ENCODE measurements at places on chromosomes 4 and X.

GRCh38 chr4:181569553-181569952, 673.6 kb upstream of the TENM3 start:
- no peak for DNase-seq

DNA sequence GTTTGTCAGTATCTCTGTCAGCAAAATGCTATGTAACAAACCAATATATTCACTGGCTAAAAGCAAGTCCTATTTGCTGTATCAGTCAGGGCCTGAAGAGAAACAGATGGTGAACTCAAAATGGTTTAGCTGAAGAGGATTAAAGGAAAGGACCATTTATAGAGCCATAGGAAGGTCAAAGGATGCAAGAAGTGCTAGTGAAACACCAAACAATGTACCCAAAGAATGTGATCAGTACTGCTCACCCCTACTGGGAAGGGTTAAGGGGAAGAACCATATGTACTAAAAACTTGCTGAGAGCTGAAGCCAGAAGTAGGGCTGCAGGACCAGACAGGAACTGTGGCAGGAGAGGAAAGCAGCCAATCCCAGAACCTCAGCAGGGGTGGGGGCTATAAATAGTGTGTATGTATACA, 479.3 kb downstream of the INPP4B start:
- no peak for DNase-seq

DNA sequence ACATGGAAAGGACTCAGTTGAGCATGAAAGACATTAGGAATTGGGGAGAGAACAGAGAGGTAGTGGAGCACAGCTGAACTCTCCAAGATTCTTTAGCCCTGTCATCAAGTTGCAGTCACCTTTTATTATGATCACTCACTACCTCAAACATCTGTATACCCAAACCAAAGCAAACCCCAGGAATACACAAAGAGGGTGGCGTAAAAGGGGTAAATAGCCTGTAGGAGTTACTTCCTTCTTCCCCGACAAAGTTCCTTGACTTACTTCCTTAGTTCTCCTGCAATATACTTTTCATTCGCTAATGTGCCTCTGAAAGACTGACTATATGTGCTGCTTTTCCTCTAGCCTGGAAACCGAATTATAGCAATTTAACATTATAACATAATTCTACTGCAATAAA, 159.9 kb downstream of the SPRY1 start:
- DNase-seq: no peak

GRCh38 chr4:65670331-65671031, at the start of gene EPHA5:
Gene EPHA5, minus strand, starts transcription at chr4:65670489. Its CDS starts 747 bp downstream, at chr4:65669742.
- DNase-seq: no peak

- no peak for DNase-seq
Observed at GRCh38 chr4:102501447-102501696, 213 bp downstream of the NFKB1 start.

DNA sequence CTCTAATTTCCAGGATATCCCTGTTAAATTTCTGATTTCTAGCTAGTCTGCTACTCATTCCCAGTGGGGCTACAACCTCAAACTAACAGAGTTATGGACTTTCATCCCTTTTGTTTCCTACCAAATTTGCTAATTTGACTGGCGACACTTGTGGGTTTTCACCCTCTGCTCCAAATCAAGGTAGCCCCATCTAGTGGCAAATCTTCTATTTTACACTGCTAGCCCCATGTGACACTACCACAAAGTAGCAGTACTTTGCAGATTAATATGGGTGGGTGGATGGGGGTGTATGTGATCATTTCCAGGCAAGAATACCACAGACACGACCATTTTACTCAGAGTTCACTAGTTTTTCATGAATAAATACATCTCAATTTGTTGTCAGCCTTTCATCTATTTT, 150.3 kb downstream of the MSL3 start:
- no peak for DNase-seq

GRCh38 chr4:161519611-161520010, 644.2 kb downstream of the FSTL5 start:
- no peak for DNase-seq

- DNase-seq: no peak
Observed at GRCh38 chr4:81142744-81143143, 72.3 kb downstream of the PRKG2 start.

DNA sequence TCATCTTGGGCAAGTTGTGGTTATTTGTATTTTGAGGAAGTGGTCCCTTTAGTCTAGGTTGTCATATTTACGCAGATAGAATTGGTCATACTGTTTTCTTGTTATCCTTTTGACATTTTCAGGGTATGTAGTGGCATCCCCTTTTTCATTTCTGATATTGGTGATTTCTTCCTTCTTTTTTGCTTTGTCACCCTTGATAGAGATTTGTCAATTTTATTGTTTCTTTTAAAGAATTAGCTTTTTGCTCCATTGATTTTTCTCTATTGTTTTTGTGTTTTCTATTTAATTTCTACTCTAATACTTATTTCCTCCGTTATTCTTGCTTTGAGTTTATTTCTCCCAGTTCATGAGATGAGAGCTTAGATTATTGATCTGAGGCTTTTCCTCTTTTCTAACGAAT, 87.7 kb downstream of the CPEB2 start:
- DNase-seq: no peak

DNA sequence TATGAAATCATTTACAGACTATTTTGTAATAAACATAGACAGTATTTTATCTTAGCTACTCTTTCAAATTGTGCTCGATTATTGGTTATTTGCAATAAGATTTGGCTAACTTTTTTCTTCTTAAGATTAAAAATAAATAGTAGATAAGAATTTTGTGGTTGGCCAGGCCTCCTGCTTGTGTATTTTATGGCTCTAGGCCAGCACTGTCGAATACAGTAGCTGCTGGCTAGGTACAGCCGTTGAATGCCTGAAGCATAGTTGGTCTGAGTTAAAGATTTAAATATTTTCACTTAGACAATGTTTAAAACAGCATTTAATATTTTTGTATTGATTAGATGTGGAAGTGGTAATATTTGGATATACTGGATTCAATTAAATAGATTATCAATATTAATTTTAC, 481.0 kb downstream of the SPRY1 start:
- no peak for DNase-seq

DNA sequence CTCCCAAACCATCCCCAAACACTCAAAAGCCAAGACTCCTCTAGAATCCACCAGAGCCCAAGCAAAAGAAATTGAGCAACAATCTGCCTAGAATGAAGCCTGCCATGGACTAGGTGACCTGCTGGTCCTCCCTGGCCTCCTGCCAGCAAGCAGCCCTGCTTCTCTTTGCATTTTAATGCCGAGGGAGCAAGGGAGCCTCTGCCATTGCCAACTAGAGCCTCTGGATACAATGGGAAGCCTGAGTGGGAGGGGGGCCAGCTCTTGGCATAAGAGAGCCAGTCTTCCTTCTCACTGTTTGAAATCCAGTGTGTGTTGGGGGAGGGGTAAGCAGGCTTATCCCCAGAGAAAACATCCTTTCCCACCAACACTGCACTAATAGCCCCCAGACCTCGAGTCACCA, 1.5 kb upstream of the GDPD2 start:
- DNase-seq: no peak

DNA sequence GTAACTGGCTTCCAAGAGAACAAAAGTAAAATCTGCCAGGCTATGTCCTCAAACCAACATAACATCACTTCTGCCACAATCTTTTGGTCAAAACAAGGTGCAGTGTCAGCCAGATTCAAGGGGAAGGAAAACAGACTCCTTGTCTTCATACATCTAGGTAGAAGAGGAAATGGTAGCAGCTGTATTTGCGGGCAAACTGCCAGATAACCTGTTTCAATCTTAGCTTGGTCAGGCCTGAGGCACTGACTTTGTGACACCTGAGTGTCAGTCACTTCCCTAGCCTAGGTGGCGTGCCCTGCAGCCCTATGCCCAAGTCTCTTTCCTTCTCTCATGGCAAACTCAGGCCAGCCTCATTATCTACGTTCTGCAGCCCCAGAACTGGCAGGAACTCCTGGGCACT, 146.2 kb upstream of the JADE1 start:
- no peak for DNase-seq

DNA sequence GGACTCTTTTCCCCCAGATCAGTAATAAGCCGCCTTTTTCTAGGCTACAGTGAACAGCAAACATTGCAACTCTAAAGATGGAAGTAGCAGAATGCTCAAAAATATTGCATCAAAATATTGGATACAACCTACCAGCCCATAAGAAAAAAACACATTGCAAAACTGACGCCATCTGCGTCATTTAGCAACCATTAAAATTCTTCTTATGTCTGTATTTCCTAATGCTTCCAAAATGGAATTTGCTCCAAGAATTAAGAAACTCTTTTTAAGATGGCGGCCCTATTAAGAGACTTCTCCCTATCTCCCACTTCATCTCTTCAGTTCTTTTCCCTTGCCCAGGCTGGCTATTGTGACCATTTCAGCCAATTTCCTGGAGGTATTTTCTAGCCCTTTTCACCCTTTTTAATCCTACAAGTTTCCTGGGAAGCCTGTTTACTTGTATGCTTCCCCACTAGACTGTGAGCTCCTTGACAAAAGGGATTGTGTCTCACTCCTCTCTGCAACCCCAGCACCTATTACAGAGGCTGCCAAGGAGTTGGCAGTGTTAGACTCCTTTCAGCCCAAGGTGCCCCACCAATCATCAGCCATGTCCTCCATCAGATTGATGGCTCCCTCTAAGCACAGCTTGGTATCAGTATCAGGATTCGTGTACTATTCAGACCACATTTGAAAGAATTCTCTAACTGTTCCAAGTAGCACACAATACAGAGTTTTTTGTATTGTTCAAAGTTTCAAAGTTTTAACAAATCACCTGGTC, 4.4 kb downstream of the GPC3 start:
- no peak for DNase-seq

DNA sequence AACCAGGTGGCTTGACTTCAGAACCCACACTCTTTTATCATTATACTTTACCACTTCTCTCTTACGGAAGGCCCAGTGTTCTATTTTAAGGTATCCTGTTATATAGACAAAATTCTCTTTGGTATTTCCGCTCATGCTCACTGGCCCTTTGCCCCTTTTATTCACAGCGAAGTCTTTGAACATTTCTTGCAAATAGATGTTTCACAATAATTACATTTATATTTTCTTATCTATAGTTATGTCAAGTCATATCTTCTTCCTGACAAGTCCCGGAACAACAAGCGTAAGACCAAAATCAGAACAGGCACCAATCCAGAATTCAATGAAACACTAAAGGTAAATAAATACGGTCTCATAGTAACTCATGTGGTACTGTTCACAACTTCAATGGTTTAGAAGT, 102.0 kb downstream of the SYTL5 start:
- DNase-seq: no peak

DNA sequence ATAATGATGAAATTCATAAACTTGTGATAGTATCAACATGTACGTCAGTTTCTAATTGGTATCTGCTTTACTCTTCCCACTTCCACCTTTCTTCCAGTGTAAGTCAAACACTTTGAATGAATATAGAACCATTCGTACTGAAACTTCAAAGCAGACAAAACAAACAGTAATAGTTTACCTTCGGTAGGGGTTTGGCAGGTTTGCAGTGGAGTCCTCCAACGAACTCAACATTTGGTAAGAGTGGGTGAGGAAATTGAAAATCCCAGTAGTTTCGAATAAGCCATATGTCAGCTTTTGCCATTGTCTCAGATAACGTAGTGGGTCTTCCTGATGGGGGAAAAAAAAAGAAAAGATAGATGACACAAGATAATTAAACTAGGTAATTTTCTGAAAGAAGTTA, 2.2 kb downstream of the UGT2B4 start:
- no peak for DNase-seq

- DNase-seq: no peak
Observed at GRCh38 chr4:89000844-89001360, 56.1 kb downstream of the FAM13A start.

GRCh38 chr4:44791831-44792230, 65.5 kb upstream of the GNPDA2 start:
- no peak for DNase-seq

DNA sequence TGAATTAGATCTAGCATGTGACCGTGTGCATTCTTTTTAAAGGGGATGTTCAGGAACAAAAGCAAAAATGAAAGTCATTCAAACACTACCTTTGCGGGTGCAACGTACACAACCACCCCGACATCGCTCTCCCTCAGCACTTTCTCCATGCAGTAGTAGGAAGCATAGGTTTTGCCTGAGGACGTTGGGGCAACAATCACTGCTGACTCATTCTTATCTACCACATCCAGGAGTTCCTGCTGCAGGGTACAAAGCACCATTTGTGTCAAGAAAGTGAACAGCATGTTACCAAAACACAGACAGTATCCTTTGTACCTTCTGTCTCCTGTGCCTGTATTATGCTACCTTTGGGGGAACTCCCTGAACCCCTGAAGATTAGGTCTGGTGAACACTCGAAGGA, 58.6 kb downstream of the DDX60L start:
- no peak for DNase-seq

DNA sequence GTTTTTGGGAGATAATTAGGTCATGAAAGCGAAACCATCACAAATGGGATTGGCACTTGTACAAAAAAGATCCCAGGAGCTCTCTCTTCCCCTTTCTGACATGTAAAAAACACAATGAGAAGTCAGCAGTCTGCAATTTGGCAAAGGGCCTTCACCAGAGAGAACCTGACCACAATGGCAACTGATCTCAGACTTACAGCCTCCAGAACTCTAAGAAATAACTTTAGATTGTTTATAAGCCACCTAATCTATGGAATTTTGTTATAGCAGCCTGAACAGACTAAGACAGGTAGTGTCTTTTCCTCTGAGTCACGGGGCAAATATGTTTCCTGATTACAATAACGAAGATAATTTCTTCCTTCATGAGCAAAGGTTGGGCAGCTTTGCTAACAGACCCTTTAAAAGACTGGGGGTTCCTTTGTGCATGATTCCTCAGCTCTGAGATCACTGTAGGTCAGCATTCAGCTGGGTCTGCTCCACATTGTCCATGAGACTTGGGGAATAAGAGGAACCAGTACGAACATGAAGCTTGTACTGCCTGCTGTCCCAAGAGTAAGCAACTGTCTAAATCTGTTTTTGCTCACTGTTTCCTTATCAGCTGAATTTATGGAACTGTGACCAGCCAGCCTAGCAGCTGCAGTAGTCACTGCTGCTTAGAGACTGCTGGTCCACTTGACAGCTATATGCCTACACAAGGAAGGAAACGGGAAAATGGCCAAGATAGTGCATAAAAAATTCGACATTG, 191.6 kb downstream of the ANAPC10 start:
- DNase-seq: no peak

- DNase-seq: no peak
Observed at GRCh38 chr4:72577211-72577610, 8.2 kb upstream of the ADAMTS3 start.

DNA sequence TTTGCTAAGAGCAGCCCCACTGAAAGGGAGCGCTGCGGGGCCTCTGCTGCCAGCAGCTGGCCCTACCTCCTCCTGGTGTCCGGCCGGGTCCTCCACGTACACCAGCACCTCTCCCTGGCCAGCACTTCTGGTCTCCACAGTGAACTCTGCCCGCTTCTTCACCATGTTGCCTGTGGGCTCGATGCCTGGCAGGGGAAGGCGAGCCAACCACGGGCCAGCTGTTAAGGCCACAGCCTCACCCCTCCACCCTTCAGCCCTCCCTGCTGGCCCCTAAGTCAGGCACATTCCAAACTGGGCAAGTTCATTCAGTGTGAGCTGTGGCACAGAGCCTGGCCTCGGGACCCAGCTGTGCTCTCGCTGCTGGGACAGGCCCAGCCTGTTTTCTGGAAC, 7.8 kb downstream of the FLNA start:
- DNase-seq: no peak
